Left ventricle myocardium inferior (tissue), 1 donor: ENCODE measurements at places on chromosomes 1 and 21. TPM values are rescaled to one million over a fixed set of nuclear protein-coding genes. Genes with fewer than 3 reads are reported as not detected.

ITLN2 gene
- total RNA-seq: 0.19 TPM

CLEC20A gene
- total RNA-seq: not detected

NPPB gene
- 119 TPM for total RNA-seq

MOB3C gene
- 12.8 TPM for total RNA-seq

ERMAP gene
- total RNA-seq: 4.7 TPM

HSD3B2 gene
- not detected for total RNA-seq

PSRC1 gene
- 0.80 TPM for total RNA-seq

DUSP23 gene
- total RNA-seq: 15.0 TPM

NMNAT2 gene
- 3.4 TPM for total RNA-seq

RUNX1 gene
- total RNA-seq: 1.5 TPM

RPS27 gene
- total RNA-seq: 1,061 TPM

IFNLR1 gene
- total RNA-seq: 2.0 TPM

COL18A1 gene
- total RNA-seq: 66.5 TPM

PIGP gene
- 37.6 TPM for total RNA-seq

HSF2BP gene
- total RNA-seq: 0.16 TPM

SLC16A4 gene
- total RNA-seq: 3.3 TPM

ZFP69B gene
- total RNA-seq: 1.1 TPM

EXO5 gene
- total RNA-seq: 3.6 TPM

PTGFRN gene
- total RNA-seq: 111 TPM

ORC1 gene
- 0.11 TPM for total RNA-seq

OR14K1 gene
- total RNA-seq: not detected

GJC2 gene
- total RNA-seq: 1.0 TPM

DNMT3L gene
- not detected for total RNA-seq

TLCD4 gene
- total RNA-seq: 75.7 TPM

PEX11B gene
- 24.4 TPM for total RNA-seq

NBPF4 gene
- total RNA-seq: not detected

CAPZB gene
- 217 TPM for total RNA-seq

F3 gene
- total RNA-seq: 50.8 TPM

DCDC2B gene
- total RNA-seq: not detected

SMIM1 gene
- 13.9 TPM for total RNA-seq

S100A7A gene
- total RNA-seq: not detected

C21orf58 gene
- 1.5 TPM for total RNA-seq

TTC24 gene
- not detected for total RNA-seq

MAP10 gene
- 3.2 TPM for total RNA-seq

SPRR2A gene
- not detected for total RNA-seq

IL19 gene
- not detected for total RNA-seq

UBXN11 gene
- 11.6 TPM for total RNA-seq

ZNF648 gene
- not detected for total RNA-seq

ZNF124 gene
- total RNA-seq: 7.6 TPM

G0S2 gene
- total RNA-seq: 307 TPM

NES gene
- 164 TPM for total RNA-seq

PLEKHO1 gene
- 49.4 TPM for total RNA-seq

TRIM67 gene
- 0.08 TPM for total RNA-seq

ZNF593OS gene
- not detected for total RNA-seq

RAB3B gene
- total RNA-seq: not detected

RNU1-1 gene
- 6,072 TPM for total RNA-seq

TNFRSF1B gene
- 16.2 TPM for total RNA-seq

AVPR1B gene
- total RNA-seq: not detected

MCOLN3 gene
- 0.44 TPM for total RNA-seq

SH2D1B gene
- total RNA-seq: 0.11 TPM

RORC gene
- 10.3 TPM for total RNA-seq

LRRN2 gene
- 1.4 TPM for total RNA-seq
